ENCODE measurements at places on chromosomes 6 and 20.
A peak's percentile ranks its signal among the peaks of the same experiment; 100 is the strongest.

DNA sequence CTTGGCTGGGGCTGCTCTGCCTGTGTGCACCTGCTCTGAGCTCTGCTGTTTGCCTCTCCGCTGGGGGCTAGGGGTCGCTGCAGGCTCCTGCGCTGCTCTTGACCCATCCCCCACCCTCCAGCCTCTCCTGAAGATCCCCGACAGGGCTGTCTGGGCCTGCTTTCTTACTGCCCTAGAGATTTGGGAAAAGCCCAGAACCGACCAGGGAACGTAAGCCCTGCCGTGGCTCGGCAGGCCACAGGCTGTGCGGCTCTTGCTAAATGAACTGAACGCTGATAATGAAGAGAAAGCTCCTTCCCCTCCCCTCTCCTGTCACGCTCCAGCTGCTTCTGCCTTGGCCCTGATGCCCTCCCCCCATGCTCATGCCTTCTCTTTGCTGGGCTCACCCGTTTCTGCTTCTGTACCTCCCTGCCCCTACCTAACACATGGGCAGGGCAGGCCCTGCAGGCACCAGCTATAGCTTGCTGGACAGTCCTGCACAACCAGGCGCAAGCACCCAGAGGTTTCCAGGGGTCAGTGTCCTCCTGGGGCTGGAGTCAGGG is 32.0 kb upstream of the PCMTD2 start:
- DNase-seq = no peak

DNA sequence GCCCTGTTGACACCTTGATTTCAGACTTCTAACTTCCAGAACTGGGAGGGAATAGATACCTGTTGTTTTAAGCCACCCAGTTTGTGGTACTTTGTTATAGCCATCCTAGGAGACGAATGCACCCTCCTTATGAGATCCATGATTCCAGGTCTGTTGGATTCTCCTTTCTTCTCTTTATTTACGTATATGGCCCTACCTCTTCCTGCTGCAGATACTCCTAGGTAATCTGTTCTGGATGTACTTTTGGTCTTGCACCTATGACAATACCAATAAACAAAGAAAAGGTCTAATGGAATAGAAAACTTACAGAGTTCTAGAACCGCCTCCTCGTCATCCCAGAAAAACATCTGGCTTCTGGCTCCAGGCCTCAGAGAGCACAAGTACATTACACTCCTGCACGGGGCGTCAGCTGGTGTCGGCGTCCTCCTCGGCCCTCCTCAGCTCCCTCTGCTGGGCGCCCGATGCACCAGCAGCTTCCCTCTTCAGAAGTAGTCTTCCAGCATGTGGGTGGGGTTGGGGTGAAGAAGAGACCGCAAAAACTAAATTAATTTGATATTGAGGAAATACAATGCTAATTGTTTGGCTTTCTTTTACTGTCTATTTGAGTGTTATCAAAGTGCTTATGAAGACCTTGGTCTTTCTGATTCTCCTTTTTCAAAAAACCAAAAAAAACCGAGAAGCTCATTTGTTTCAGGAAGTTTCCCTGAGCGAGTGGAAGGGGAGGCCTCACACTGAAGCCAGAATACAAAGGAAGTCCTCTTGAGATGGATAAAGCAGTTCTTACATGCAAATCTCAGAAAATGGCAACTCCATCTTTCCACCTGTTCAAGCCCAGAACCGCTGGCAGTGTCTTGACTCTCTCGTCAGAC is 9.7 kb upstream of the ATXN1 start:
- peak; percentile 33 for DNase-seq

GRCh38 chr6:166671434-166672081 is 44.5 kb upstream of the RPS6KA2 start:
- DNase-seq = no peak

DNA sequence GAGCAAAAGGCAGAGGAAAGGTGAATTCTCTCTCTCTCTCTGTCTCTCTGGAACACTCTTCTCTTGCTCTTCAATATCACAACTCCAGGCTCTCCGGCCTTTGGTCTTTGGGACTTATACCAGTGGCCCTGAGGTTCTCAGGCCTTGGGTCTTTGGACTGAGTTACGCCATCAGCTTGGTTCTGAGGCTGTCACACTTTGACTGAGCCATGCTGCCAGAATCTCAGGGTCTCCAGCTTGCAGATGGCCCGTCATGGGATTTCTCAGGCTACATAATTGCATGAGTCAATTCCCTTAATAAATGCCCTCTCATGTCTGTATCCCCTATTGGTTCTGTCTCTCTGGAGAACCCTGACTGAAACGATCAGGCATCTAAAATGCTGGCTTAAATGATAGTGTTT is 12.9 kb downstream of the BTN2A1 start:
- no peak for DNase-seq
